ENCODE measurements at places on chromosomes 1 and 21.

DNA sequence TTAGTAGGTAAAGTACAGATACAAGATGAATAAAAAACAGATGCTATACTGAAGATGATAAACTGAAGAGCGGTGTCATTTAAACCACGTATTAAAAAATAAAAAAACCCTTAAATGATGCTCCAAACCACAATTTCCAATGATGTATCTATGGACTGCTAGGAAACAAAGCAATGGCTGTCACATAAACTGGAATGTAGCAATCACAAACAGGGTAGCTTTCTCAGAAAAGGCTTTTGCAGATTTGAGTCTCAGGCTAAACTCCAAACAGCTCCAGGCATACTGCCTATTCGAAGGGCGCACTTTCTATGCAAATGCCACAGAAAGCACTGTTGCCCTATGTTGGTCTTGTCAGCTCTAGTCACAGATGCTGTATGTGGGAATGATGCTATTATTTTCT, 12.4 kb upstream of the H3-3A start:
- no peak for DNase-seq

DNA sequence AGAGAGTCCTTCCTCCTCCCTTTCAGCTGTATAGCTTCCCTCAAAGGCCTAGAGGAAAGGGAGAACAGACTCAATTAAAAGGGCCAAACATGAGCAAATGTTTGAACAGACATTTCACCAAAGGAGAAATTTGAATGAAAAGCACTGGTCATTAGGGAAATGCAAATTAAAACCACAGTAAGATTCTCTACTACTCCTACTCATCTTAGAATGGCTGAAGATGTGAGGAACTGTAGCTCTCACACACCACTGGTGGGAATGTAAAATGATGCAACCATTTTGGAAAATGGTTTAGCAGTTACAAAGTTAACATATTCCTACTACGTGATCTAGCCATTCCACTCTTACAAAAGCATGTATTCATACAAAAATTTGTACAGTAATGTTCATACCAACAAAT, 253.0 kb upstream of the HOOK1 start:
- DNase-seq, result no peak

- no peak for DNase-seq
These were observed 33.5 kb downstream of the LAMC2 start for GRCh38 chr1:183219616-183220009.

DNA sequence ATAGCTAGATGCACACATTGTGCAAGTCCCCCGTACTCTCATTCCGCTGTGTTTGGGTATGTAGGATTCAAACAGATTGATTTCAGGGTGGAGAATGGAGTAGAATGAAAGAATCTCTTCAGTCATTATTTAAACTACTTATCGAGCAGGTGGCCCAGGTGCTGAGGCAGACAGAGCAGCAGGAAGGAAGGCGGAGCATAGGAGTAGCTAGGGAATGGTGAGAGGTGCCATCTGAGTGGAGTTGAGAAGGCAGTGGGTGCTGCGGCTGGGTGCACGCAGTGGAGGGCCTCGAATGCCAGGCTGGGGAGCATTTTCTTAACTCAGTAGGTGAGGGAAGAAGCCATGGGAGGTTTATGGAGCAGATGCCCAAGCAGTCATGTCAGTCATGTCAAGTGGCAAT, 45.2 kb upstream of the CD101 start:
- DNase-seq, result no peak

DNA sequence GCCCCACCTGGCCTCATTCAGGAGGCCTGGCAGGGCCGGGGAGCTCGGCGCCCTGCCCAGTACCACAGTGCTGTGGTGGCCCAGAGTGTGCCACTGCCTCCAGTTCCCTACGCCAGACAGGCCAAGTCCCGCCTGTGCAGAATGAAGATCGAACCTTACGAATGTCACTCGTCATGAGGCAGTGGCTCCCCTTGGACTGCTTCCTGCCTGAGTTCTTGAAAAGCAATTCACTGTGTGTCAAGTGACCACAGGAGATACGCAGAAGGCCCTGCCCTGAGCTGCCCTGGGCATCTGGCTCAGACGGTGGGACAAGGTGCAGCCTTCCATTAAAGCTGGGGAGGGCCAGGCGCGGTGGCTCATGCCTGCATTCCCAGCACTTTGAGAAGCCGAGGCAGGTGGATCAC, 49.6 kb upstream of the LRP8 start:
- DNase-seq, result no peak

GRCh38 chr1:163063143-163063542, 6.0 kb upstream of the RGS4 start:
- DNase-seq, result no peak

- DNase-seq, result no peak
These were observed 12.0 kb downstream of the HMGB4 start for GRCh38 chr1:33875862-33876261.

DNA sequence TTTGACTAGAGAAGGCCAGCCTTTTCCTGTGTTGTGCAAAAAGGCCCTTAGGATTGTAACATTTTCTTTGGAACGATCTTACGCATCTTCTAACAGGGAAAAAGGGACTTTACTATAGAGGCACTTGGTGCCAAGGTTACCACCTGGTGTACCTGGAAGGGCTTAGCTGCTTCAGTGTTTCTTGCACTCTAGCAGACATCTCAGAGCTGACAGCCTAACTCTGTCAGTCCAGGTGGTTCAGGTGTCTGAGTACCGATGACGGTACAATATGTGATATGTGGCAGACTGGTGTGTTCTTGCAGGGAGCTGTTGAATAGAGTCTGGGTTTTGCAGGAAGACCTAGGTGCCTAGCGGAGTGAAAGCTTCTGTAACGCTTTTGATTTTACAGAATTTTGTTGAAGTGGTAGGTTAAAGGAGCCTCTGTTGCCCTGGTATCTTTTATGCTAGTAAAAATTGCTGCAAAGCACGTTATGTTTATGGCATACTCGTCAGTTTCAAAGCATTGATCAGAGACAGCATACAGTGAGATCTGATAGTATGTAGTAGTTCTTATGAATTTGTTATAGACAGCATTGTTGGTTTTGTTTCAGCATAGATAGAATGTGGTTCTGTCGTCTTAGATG, 1.4 kb downstream of the MAGI3 start:
- DNase-seq, result no peak

DNA sequence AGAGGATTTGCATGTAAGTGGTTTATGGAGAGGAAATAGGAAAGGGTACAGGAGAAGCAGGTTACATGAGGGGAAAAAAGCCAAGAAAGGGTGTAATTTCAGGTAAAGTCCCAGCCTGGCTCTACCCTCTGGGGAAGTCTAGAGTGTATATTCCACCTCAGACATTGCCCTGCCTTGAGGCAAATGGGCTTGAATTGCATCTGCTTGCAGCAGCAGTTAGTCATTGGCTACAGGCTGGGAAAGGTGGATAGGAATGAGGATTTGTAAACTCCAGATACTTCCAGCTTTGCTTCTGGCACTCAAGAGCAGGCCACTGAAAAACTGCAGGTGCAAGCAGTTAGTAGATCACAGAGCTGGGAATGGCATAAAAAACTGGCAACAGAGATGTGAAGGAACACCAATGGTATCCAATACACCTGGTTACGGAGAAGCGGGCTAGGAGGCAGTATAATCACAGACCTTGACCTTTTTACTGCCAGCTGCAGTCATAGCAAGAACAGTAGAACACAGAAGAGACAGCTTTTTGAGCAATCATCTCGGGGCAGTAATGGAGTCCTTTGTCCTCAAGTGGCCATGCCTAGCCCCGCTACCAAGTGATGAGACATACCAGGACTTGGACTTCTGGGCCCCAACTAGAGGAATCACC, 226.9 kb upstream of the NRIP1 start:
- DNase-seq, result no peak

- no peak for DNase-seq
These were observed 75.0 kb upstream of the WNT4 start for GRCh38 chr1:22217811-22218460.

DNA sequence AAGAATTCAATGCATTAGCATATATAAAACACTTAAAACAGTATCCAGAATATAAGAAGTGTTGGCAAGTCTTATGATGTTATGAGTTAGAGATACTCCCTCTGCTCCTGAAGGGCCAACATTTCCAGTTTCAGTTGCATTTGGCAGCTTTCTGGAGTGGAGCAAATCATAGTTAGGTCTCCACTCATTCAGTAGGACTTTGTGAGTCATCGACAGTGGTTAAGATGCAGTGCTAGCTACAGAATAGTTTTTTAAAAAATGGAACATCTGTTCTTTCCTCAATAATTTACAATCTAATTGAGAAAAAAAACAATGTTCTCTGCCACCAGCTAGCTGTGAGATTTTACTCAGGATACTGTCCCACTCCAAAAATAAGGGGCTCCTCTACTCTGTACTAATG, 389.1 kb downstream of the HLX start:
- DNase-seq, result peak; percentile 80

DNA sequence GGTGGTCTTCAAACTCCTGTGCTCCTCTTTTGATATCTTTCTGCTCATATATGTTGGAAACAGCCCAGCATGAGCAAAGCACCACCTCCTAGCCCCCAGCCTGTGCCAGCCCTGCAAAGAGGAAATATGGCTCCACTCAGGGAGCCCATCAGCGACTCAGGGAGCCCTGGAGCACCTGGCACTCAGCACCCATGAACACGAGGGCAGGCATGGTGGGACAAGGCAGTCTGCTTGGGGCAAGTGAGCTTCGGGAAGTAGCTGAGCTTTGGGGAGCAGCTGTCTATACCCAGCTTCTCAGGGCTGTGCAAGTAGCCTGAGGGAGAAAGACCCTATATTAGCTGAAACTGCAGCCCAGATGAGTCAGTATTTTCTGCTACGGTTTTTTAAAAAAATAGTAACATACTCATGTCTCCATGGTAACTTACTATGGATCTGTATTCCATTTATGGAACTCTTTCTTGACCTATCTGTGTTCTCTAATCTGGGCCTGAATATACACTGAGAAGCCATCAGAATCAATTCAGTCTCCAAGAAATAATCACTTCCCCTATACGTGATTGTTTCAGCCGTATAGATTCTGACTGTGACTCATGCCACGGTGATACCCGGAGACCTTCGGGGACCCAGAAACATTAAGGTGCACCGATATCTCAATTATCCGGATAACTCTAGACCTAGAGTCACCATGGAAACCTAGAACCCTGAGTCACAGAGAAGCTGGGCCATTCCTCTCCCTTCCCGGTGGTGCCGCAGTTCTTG, 1.5 kb upstream of the ETS2 start:
- DNase-seq, result no peak

- peak; percentile 63 for DNase-seq
These were observed 99.4 kb downstream of the GIPC2 start for GRCh38 chr1:78145105-78145580.

- no peak for DNase-seq
These were observed 58.1 kb upstream of the TMEM51 start for GRCh38 chr1:15095496-15095875.

DNA sequence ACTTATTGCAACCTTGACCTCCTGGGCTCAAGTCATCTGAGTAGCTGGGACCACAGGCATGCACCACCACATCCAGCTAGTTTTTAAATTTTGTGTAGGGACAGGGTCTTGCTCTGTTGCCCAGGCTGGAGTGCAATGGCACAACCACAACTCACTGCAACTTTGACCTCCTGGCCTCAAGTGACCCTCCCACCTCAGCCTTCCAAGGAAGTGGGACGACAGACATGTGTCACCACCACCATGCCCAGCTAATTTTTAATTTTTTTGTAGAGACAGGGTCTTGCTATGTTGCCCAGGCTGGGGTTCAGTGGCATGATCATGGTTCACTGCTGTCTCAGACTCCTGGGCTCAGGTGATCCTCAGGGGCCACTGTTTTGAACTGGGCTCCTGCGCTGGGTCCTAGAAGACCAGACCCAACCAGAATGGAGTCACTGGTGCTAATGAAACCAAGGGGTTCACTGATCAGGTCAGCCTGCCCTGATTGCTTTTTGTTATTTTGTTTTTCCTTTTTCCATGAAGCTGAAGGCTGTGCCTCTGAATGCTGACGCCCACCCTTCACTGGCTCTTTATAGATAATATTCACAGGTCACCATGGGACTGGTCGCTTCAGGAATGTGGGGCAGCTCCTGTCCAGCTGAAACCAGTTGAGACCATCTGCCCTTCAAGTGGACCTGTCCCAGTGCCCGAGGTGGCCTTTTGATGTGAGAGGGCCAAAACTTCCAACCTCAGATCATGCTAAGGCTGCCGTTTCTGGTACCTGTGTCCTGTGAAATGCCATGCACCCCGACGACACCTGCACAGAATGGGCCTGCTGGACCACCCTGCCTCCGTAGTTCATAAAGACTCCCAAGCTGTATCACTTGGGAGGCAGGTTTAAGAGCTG, 4.9 kb downstream of the TRIM17 start:
- no peak for DNase-seq

GRCh38 chr1:99004861-99005442, at the start of gene PLPPR5:
PLPPR5 (minus strand) TSS chr1:99004861; CDS start chr1:99004671, 190 bp downstream.
- no peak for DNase-seq

GRCh38 chr1:59062743-59063142, 234.2 kb upstream of the FGGY start:
- no peak for DNase-seq

DNA sequence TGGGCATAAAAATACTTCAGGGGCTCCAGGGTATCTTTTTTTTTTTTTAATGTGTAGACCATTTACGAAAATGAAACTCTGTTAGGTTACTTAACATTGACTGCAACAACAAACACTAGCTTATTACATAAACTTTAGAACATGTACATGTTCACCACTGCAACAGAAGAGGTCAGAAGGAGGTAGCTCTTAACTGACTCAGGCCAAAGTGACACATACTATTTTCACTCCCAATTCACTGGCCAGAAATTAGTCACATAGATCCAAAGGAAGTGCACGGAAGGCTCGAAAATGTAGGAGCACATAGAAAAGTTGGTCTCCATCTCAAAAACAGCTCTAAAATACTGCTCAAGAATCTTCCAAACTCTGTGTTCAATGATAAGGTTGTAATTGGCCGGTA, 107.2 kb downstream of the AKT3 start:
- DNase-seq, result no peak

- DNase-seq, result peak; percentile 81
These were observed 2.1 kb downstream of the GNAT2 start for GRCh38 chr1:109617291-109617801.

DNA sequence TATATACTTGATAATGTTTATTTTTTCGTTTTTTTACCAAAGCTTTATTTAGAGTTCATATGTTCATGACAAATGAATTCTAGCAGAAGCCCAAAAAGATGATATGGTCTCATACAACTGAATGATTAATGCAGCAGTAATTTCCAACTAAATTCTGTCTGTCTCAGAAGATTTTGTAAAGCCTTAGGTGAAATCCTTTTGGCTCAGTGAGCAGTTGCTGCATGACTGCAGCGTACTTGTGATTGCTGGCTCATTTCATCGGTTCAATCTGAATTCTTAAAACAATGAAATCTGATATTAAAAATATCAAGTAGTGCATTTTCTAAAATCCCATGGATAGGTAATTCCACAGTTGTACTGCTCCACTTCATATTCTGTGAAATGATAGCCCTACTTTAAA, 73.2 kb downstream of the AK5 start:
- DNase-seq, result no peak

GRCh38 chr1:229563241-229563640, 4.7 kb upstream of the ABCB10 start:
- no peak for DNase-seq

DNA sequence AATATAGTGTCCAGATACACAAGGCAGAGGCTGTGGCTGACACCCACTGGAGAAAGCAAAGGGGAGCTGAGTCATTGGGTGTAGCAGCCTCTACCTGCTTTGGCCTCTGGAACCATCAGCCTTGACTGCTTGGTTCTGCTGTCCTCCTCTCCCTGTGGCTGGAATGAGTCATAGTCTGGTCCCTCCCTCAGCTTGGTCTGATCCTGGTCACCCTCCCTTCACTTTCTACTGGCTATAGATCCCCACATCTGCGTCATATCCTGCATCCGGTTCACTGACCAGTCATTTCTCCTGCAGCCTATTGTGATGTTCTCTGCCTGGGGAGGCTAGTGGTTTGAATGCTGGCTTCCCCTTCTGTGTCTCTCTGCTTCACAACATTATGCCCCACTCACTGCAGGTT, 372.8 kb upstream of the DAB1 start:
- DNase-seq, result no peak
